ENCODE measurements at places on chromosomes 7 and 10.

DNA sequence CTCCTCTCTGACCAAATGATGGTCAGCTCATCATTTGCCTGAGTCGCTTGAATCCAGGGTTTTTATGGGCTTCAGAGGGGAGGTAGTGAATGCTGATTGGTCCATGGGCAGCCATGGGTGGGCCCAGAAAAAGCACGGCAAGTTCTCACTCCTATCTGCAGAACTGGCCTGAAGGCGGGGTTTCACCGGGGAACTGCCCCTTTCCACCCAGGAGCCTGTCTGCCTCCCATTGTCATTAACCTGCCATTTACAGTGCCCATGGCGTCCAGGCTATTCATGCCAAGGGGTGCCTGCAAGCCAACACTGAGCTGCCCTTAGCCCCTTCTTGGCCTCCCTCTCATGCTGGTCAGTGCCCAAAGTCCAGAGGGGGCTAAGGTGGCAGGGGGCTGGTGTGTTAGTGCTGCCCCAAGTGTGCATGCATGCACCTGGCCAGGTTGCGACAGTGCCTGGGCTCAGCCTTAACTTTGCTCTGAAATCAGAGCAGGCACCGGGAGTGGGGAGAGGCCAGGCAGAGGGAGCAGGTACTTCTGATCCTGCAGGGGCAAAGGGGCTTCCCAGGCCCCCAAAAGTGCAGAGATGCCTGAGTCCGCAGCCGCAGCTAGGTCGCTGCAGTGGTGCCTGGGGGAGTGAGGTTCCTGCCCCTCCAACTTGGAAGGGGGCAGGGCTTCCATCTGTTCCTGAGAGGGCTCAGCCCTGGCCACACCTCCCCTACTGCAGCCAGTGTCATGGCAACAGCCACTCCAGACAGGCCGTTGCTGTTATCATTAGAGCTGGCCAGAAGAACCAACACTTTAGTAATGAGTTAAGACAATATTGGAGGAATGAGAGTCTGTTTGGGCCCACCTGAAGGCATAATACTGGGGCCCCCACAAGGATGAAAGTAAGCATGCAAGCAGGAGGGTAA lies 561.6 kb downstream of the GRM8 start:
- no peak for DNase-seq

DNA sequence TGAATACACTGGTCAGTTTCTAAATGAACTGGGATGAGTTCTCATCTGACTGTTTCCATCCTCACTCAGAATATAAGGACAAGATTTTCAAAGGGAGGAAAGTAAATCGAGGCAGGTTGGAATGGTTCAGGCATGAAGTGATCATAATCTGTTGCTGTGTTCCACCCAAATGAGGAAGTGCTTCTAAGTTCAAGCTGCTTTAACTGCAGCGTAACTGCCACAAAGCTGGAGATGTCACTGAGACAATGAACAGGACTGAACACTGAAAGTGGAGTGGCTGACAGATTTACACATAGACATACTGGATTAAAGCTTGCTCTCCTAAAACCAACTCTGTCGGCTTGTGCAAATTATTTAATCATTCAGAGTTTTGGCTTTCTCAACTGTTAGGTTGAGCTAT lies 66.6 kb downstream of the GPR37 start:
- DNase-seq: no peak

DNA sequence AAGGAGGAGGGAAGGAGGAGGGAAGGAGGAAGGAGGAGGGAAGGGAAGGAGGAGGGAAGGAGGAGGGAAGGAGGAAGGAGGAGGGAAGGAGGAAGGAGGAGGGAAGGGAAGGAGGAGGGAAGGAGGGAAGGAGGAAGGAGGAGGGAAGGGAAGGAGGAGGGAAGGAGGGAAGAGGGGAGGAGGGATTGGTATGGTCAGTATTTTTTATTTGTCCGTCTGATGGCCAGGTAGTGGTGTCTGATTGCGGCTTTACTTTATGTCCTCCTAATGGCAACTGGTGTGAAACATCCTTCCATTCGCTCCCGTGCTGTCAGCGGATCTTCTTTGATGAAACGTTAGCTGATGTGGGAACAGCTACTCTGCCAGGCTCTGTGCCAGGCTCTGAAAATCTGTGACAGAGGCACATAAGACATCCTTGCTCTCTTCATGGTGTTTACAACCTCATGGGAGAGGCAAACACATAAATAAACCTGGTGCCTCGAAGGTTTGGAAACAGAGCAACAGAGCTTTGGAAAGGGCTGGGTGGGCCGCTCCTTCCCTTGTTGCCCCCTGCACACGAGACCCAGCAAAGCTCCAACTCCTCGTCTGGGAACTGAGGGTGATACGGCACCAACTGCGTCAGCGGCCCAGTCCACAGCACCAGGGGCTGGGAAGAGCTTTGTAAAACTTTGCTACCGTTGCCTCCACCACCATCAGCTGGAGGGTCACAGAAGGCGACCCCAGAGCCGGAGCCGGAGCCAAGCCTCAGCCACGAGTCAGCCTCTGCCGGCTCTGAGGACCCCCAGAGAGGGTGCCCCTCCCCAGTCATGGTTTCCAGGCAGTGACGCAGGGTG lies 40.3 kb downstream of the PDGFA start:
- DNase-seq: no peak

- no peak for DNase-seq
Measured at GRCh38 chr7:127751490-127752448, 99.8 kb downstream of the SND1 start.
